ENCODE measurements at places on chromosomes 1 and 21.

GRCh38 chr1:2206813-2207487 is 12.4 kb upstream of the FAAP20 start:
- no peak for DNase-seq

DNA sequence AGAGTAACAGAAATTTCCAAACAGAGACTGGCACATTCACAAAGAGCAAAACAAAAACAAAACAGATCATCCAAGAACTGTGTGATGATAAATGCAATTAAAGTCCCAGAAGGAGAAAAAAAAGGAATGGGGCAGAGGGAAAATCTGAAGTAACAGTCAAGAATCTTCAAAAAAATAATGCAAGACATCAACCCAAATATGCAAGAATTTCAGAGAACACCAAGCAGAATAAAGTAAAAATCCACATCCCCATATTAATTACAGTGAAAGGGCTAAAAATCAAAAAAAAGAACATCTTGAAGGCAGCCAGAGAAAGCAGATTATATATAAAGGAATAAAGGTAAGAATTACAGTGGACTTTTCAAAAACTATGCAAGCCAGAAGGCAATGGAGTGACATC is 67.1 kb downstream of the FOXJ3 start:
- no peak for DNase-seq

GRCh38 chr21:42424914-42425541 is 21.3 kb downstream of the UBASH3A start:
- peak; percentile 83 for DNase-seq

GRCh38 chr1:114455102-114455785 is 55.8 kb downstream of the TRIM33 start:
- no peak for DNase-seq

DNA sequence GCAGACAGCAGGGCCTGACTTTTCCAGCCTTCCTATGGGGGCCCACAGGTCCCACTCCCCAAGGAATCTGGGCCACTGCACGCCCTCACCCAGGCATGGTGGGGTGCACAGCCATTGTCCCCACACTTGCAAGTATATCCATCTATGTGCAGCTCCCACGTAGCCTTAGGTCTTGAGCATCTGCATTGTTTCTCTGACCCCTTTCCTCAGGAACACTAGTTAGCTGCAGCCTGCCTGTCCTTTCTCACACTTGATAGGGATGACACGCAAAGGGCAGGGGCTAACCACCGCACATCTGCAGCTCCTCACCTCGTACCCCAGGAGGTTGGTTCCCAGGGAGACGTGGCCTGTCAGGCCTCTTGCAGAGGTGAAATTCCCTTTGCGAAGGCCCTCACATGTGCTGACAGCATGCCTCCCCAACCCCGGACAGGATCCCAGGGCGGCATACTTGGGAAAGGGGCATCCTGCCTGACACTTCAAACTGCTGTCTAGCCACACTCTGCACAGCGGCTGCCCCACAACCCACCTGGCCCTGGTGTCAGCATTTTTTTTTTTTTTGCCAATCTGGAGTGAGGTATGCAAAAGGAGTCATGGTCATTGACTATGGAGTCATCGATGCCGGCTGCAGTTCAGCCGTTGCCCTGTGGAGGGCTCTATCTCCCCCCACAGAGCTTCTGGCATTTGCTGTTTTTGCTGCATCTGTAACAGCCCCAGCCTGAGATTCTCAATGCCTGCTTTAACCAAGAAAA is 5.0 kb downstream of the JMJD4 start:
- DNase-seq, result peak; percentile 20

DNA sequence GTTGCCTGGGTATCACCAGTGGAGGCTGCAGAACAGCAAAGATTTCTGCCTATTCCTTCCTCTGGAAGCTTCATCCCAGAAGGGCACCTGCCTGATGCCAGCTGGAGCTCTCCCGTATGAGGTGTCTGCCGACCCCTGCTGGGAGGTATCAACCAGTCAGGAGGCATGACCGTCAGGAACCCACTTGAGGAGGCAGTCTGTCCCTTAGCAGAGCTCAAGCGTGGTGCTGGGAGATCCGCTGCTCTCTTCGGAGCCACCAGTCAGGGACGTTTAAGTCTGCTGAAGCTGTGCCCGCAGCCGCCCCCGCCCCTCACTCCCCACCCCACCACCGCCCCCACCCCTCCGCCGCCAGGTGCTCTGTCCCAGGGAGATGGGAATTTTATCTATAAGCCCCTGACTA is 23.1 kb upstream of the HFM1 start:
- DNase-seq, result no peak

DNA sequence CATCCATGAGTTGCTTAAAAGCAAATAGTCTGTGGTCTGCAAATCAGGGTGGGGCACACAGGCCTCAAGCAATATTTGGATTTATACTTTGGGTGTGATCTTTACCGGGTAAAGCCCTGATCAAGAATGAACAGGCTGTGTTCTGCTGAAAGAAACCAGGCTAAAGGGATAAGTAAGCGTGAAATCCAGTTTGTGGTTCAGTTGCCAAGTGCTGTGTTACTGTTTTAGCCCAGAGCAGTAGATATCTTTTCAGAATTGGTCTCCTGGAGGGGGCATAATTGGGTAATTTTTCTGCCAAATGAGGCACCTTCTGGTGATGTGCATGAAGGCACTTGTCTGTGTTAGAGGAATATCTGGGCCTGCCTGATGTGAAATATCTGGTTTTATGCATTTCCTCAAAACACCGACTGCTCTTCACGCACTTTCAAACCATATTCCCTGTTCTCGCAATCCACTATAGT is 21.4 kb downstream of the AIM2 start:
- DNase-seq, result no peak

DNA sequence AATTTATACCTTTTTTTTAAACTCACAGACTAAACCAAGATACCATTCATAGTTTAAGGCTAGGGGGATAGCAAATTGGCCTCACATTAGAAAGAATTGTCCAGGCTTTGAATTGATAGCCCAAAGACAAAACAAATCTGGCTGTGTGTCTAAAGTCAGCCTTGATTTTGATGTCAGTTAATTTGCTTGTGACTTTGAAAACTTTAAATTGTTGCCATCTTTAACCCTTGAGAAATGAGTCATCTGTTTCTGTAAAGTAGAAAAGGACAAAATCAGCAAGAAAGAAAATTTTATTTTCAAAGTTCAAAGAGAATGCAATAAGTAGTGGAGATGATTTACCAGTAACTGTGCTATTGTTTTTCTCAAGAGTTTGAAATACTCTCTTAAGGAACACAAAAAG is 184.5 kb downstream of the RGS7 start:
- DNase-seq, result no peak

DNA sequence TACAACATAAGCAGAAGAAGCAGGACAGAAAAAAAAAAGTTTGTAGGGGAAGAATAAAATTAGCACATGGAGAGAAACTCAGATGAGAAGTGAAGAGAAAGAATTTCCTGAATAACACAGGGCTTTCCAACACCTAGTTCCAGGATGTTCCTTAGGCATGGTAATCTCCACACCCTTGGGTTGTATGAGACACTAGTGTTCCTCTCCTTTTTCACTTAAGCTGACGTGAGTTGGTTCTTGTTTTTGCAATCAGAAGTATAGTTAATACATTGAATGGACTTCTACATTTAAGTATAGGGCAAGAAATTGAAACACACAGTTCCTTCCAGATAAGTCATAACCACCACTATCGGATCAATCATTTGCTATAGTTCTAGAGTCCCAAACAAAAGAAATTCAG is 51.0 kb downstream of the LPAR3 start:
- no peak for DNase-seq

- DNase-seq, result no peak
These were observed 26.4 kb downstream of the CAPZB start for GRCh38 chr1:19458815-19459417.

DNA sequence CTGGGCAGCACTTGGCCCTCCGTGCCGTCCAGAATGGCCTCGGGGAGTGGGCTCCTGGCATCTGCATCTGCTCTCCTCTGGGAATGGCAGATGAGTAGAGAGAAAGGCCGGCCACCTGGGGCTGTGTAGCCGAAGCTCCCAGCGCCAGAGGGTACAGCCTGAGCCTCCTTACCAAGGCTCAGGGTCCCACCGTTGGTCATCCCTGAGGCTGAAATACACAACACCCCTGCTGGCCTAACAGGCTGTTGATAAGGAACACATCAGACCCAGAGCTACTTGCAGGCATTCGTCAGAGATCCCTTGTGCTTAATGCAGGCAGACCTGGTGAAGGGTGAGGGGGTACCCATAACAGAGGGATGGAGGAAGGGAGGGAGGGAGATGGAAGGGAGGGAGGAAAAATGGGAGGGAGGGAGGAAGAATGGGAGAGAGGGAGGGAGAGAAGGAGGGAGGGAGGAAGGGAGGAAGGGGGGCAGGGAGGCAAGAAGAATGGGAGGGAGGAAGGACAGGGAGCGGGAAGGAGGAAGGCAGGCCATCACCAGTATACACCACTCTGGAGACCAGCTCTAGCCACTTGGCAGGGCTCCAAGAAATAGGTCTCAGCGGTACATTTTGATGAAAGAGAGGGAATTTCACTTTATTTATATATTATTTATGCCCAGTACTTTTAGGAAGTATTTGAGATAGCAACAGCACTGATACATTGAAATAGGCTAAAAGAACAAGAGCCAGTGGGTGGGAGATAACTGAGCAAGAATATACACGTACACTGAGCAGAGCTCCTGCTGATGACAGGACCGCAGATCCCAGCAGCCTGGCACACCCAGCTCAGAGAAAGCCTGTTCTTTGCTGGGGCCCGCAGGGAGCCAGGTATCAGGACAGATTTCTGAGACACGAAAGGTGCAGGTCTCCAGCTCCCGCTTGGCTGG is 315.0 kb upstream of the VAMP3 start:
- no peak for DNase-seq

- DNase-seq, result no peak
These were observed 572 bp downstream of the FUCA1 start for GRCh38 chr1:23867542-23867894.

DNA sequence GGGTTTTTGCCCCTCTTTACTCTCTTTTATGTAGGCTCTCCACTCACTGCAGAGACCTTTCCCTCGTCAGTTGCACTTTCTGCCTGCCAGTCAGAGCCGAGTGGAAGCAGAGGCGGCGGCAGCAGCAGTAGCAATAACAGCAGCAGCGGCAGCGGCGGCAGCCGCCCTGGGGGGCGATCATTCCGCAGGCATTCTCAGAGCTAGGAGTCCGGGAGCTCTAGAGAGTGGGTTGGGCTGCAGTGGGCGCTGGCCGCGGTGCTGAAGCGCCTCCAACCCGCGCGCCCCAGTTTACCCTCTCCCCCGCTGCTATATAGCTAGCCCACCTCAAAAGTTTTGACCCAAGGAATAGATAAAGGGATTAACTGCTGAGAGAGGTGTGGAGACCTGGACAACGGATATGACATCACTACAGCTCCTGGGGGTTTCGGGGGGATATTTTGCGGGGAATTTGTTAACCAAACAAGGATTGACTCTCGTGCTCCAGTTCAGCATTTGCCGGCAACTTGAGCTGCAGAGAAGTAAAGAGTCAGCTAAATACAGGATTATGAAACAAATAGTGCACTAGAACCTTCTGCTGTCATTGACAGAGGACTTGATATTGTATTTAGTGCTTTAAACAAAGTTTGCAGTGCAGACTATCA is at the start of gene OLFM3:
Gene OLFM3, minus strand, starts transcription at position 102 of the 641 bp plus-strand sequence.
- peak; percentile 2 for DNase-seq

- no peak for DNase-seq
These were observed 25.9 kb downstream of the ARHGEF16 start for GRCh38 chr1:3480369-3480719.

GRCh38 chr1:216238844-216239243 is 184.4 kb downstream of the USH2A start:
- DNase-seq, result no peak

GRCh38 chr1:31571340-31572295 is 4.7 kb upstream of the TINAGL1 start:
- DNase-seq, result peak; percentile 26

DNA sequence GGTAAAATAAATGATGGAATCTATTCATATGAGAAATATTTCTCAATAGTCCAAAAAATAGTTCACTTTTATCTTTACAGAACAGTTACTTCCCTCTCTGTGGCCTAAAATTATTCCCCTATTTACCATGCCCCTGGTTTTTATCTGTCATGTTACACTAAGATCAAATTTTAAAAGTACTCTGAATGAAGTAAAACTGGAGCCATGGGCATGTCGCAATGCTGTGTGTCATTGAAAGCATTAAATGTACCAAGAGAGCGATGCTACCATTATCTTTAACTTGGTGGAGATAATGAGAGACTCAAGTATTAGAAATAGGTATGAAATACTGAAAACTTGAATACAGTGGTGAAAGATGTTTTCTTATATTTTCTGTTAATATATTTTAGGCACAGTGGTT is 146.2 kb downstream of the KCNT2 start:
- DNase-seq, result no peak

DNA sequence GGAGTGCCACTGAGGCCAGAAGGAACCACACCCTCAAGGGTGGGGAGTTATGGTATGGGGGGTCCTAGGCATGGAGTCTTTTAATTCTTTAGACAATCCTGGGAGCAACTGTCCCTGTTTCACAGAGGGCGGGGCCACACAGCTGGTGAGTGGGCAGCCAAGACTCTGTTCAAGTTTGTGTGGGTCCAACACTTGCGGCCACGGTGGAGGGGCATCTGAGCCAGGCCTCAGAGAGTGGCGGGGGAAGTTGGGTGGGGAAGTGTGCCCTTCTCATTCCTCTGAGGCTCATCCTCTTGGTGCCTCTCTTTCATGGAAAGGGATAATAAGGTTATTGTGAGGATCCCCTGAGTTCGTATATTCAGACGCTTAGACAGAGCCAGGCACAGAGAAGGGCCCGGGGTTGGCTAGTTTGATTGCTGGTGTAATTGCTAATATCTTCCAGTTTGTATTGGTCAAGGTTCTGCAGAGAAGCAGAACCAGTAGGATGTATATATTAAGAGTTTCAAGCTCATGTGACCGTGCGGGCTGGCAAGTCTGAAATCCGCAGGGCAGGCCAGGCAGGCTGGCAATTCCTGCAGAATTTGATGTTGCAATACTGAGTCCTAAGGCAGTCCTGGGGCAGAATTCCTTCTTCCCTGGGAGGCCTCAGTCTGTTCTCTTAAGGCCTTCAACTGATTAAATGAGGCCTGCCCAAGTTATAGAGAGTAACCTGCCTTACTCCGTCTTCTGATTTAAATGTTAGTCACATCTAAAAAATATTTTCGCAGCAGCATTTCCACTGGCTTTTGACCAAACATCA is 15.9 kb downstream of the PCSK9 start:
- DNase-seq, result no peak

DNA sequence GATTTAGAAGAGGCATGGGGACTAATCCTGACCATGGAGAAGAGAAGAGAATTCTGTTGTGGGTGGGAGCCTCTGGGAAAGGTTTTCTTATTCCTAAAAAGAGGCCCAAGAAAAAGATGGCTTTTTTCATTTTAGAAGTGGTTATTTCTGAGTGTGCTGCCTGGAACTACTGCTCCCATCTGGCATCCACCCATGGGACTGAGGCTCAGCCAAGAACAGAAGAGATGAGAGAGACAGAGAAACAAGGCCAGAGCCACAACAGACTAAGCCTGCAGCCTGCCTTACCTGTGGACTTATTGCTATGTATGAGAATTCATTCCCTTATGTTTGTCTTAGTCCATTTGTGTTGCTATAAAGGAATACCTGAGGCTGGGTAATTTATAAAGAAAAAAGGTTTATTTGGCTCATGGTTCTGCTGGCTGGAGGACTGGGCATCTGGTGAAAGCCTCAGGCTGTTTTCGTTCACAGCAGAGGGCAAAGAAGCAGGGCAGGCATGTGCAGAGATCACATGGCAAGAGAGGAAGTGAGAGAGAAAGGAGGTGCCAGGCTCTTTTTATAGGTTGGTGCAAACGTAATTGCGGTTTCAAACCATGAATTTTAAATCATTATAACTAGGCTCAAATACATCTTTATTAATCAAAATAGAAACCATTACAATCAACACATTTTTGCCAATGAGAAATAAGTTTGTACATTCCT is 57.5 kb upstream of the PRDM2 start:
- no peak for DNase-seq
